DMS 273 treated with DMSO at 0.1 percent for 48 hours (cell line): ENCODE measurements at places on chromosomes 11 and 22.

- no peak for DNase-seq
These were observed 133.5 kb upstream of the B3GAT1 start for GRCh38 chr11:134545521-134545920.

- DNase-seq = no peak
These were observed 6.6 kb upstream of the KCTD17 start for GRCh38 chr22:37044634-37045625.

- no peak for DNase-seq
These were observed 240.0 kb upstream of the LARGE1 start for GRCh38 chr22:34160141-34160783.

- peak; percentile 17 for DNase-seq
These were observed 21.2 kb upstream of the FEZ1 start for GRCh38 chr11:125517116-125517770.

DNA sequence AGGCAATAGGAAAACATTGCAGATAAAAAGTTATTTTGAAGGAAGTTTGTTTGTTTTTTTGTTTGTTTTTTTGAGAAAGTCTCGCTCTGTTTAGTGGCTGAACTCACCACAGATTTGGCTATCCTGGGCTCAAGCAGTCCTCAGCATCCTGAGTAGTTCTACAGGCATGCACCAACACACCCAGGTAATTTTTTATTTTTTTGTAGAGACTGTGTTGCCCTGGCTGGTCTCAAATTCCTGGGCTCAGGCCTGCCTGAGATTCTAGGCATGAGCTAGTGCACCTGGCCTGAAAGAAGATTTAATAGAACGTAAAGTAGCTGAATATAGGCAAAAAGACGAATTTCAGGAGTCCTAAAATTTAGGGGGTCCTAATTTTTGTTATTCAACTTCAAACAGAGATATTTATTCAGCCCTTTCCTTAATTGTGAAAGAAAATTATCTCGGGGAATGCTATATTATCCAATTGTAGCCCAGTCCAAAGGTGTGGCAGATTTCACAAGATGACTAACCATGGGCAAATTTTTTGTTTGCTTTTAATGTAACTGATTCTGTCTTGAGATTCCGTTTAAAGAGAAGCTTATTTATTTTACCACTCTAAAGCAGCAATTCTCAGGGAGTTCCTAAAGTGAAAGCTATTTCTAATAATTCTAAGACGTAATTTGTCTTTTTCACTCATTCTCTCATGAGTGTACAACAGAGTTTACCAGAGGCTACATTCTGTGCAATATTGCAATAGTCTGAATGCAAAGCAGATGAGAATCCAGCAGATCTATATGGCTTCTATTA, 940 bp downstream of the IL18 start:
- no peak for DNase-seq

DNA sequence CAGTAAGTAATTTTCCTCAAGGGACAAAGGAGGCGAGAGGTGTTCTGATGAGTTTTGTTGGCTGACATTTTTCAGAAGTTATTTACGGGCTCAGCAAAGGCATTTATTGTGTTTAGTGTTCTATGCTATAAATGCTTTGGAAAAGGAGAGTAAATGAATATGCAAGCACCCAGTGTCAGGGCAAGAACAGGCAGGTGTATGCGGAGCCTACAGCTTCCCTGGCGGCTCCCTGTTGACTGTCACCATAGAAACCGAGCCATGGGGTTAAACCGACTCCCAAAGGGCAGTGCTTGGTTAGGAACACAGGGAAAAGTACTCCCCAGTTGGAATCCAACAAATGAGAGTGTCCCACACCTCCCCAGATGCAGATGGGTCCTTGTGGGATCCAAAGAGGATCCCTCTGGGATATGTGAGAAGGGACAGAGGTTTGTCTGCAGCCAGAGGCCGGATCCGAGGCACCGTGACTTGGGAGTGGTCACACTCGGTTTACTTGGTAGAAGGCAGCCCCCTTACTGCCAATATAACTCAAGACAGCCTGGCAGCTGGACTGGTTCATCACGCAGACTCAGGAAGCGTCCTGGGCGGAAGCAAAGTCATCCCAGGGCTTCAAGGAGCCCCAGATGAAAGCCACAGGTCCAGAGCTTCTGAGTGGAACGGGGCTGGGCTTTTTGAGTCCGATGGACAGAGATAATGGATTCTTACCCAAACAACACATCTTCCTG, 329.7 kb downstream of the CTTN start:
- no peak for DNase-seq

DNA sequence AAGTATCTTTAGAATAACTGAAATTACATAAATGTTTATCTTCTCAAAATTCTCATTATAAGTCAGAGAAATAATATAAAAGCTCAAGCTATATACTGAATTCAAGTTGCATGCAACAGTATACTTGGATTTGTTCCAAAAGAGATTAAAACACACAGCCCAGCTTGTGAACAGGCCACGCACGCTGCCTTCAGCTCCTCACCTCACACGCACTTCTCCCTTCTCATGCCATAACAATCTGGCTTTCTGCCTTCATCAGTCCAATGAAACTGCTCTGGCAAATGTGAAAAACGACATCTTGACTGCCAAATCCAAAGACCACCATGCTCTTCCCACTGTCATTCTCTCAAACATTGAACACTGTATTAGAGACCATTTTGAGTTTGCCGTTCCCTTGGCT, 22.1 kb downstream of the ATP6V1E1 start:
- peak; percentile 0 for DNase-seq

- DNase-seq = no peak
These were observed 53.9 kb downstream of the GGTLC2 start for GRCh38 chr22:22698263-22698750.

- DNase-seq = no peak
These were observed 491.1 kb downstream of the OPCML start for GRCh38 chr11:133041181-133041580.

DNA sequence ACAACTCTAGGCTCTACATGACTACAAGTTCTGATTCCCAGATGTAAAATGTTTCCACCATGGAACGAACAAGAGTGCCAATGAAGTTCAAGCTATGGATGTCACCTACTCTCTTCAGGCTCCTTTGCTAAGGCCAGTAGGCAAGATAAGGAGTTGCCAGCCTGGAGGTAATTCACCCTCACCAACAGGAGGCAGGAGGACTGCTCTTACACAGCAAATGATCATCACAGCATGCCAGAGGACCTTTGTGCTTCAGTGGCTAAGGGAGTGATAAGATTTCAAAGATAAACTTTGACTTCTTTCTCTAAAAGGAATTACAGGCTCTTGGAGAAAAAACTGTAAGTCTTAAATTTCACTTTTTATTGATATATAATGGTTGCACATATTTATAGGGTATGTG, 54.1 kb upstream of the SLC36A4 start:
- no peak for DNase-seq

DNA sequence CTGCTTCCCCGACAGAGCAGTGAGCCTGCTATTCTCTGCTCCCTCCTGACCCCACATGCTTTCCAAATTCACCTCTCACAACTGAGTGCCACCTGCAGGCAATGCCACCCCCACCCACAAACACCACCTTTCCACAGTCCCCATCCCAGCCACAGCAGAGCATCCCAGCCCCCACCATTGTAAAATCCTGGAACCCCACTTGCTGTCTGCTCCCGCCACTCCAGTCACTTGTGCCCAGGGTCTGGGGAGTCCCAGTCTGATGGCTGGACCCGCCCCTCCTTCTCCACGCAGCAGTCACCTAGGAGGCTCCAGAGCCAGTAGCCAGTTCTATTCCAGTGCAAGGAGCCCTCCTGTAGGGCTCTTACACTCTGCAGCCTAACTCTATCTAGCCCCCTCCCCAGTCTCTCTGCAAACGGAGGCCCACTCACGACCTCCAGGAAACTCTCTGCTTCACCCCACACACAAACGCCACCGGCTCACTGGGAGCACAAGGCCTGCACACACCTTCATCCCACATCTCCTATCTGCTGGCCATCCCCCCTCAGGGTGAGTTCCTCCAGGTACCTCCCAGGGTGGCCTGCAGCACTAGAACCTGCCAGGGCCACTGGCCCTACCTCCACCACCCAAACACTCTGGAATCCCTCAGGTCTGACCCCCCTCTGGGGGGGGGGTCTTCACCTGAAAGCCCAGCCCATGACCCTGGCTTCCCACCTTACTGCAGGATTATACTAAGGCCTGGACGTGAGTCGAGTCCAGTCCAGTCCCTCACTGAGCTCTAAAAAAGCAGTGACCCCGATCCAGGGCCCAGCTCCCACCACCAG, 1.4 kb downstream of the GNB1L start:
- DNase-seq = no peak

GRCh38 chr22:22767876-22768602, 119.6 kb upstream of the IGLL5 start:
- no peak for DNase-seq

- DNase-seq = no peak
These were observed 80.7 kb upstream of the FAM181B start for GRCh38 chr11:82814379-82814778.

- DNase-seq = no peak
These were observed 15.2 kb downstream of the KRTAP5-5 start for GRCh38 chr11:1644601-1645356.

DNA sequence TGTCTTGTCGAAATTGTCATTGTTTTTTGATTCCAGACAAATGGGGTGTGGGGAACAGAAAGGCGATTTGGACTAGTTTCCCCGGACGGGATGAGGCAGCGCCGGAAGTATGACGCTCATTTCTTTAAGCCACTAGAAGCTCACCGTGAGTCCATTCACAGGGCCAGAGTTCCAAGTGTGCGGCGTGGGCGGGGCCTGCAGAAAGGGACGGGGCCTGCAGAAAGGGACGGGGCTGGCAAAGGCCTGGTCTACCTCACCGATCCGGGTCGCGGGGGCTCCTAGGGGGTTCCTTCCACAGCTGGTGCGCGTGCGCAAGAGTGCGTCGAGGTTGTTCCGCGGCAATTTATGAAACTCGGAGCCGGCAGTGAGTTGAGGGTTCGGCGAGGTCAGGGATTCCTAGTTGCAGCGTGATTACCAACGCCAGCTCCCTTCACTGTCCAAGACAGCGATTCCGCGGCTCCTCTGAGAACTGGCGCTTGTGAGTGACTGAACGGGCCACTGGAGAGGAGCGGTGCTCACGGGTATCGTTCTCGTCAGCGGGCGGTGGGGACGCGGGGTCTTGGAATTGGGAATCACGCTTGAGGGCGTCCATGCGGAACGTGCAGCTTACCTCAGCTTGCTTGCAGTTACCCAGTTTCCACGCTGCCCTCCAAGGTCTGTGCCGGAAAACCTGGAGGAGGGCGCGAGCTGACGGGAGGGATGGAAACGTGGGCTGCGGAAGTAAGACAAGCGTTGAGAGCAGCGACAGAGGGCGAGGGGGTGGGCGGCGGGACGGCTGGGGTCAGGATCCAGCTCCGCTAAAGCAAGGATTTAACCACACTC, at the start of gene ZNF215:
Gene ZNF215, plus strand, starts transcription at position 219 of the 822 bp plus-strand sequence. CDS start 5,847 bp downstream, outside the sequence.
- no peak for DNase-seq

DNA sequence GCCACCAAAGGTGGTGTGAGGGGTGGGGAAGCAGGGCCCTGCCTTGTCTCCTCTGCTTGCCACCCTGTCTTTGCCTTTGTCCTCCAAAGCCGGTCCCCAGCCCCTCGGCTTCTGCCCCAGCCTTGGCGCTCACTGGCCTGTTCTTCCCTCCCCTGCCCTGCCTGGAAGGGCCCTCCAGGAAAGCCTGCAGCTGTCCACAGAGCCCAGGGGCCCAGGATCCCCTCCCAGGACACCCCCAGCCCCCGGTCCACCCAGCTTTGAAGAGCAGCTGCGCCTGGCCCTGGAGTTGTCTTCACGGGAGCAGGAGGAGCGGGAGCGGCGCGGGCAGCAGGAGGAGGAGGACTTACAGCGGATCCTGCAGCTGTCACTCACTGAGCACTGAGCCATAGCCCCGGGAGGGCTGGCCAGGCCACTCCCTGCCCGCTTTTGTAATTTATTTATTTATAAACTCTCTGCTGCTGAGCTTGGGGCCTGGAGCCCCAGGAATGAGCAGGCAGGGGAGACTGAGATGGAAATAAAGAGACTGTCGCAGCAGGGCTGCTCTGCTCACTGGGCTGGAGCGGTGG, 1.3 kb upstream of the SSH3 start:
- peak; percentile 6 for DNase-seq

GRCh38 chr11:70482529-70482917, 84.2 kb downstream of the CTTN start:
- DNase-seq = peak; percentile 46

GRCh38 chr11:88308576-88308975, 29.0 kb downstream of the CTSC start:
- DNase-seq = no peak

DNA sequence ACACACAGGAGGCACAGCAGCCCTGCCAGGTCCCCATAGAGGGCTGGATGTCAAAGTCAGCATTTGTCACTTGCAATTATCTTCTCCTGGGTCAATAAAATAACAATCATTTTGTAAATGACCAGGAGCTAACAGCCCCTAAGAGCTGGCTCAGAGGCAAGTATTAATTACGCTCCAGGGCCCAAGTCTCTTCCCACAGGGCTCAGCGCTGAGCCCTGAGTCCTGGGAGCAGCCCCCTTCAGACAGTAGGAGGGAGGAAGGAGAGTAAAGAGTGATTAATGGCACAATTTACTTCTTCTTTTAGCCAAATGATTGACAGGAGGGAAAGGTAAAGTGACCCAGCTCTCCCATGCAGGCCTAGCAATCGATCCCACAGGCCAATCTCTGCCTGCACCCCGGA, 99.0 kb upstream of the DRD2 start:
- DNase-seq = no peak

DNA sequence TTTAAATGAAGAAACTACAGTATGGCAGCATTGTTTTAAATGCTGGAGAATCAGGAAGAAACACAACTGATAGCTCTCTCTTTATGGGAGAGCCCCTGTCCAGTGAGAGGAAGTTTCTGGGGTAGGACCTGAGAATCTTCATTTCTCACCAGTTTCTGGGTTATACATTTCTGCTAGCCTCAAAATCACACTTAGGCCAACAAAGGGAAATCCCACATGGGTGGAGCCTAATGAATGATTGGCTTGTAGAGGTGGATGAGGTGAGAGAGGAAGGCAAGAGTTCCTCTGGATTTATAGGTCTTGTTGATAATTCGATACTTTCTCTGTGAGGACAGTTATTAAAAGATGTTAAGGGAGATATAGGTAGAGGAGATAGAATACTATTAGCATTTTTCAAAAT, 1397.3 kb upstream of the TENM4 start:
- DNase-seq = no peak

DNA sequence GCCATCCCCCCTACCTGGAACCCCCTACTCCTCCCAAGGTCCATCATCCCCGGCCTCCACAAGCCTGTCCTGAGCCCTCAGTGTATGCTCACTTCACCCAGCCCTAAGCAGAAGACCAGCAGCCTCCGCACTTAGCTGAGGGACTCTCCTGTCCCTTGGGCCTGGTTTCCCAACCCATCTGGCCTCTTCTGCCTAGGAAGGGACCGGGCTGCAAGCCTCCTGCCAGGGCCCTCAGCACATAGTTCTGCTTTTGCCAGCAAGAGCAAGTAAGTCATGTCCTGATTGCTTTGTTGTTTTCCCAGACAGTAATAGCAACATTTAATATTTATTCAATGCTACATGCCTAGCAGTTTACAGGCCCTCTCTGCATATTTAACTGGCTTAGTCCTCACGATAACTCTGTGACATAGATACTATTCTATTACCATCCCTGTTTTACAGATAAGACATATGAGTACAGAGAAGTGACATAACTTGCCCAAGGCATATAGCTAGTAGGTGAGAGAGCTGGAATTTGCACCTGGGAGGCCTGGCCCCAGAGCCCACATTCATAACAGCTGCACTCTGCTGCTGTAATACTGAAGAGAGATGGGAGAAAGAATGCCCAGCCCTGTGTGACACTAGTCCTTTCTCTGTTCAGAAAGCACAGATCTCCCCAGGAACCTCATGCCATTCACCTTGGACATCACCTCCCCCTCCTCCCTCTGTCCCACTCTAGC, 139.2 kb downstream of the PARVA start:
- no peak for DNase-seq
